Stimulated activated CD4-positive, alpha-beta T cell treated with anti-CD3 and anti-CD28 coated beads, TNF-alpha, amount 100 ng/mL, for 1 hour (primary cell): ENCODE measurements at places on chromosomes 2 and 18.

DNA sequence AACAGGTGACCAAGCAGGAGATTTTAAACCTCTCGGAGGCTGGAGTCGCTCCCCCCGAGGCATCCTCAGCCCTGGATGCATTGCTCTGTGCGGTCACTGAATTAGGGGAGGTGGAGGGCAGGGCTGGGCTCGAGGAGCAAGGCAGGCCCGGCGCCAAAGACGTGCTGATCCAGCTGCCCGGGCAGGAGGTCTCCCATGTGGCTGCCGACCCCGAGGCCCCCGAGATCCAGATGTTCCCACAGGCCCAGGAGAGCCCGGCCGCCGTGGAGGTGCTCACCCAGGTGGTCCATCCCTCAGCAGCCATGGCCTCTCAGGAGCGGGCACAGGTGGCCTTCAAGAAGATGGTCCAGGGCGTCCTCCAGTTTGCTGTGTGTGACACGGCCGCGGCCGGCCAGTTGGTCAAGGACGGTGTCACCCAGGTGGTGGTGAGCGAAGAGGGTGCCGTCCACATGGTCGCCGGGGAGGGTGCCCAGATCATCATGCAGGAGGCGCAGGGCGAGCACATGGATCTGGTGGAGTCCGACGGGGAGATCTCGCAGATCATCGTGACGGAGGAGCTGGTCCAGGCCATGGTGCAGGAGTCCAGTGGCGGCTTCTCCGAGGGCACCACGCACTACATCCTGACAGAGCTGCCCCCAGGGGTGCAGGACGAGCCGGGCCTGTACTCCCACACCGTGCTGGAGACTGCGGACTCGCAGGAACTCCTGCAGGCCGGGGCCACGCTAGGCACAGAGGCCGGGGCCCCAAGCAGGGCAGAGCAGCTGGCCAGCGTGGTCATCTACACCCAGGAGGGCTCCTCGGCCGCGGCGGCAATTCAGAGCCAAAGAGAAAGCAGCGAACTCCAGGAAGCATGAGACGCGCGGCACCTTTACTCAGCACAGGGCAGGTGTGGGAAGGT is 145.1 kb downstream of the PTGR3 start:
- DNase-seq, result no peak

GRCh38 chr2:234761910-234762309 is 189.9 kb upstream of the SH3BP4 start:
- no peak for DNase-seq

DNA sequence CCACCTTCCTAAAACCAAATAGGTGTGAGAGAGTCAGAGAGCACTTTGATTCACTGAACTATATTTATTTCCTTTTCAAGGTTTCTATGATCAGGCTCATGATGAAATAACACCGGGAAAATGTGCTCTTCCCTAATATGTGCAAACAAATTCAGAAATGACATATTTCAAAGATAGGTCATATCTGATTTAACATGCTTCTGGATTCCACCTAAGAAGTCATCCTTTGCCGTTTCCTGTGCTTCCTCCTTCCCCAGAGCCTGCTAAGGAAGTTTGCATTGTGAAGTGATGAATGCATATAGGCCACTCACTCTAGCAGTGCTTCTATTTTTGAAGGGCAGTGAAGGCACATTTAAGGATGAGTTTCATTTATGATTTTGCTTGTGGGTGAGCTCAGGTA is 327.6 kb downstream of the TDRD15 start:
- no peak for DNase-seq

GRCh38 chr18:63480476-63480875 is 3.7 kb downstream of the SERPINB5 start:
- DNase-seq, result no peak

- DNase-seq, result no peak
These were observed 7.7 kb upstream of the TTC39C start for GRCh38 chr18:24006712-24007313.

GRCh38 chr2:7429733-7430132 is 512.5 kb downstream of the RNF144A start:
- DNase-seq, result no peak

DNA sequence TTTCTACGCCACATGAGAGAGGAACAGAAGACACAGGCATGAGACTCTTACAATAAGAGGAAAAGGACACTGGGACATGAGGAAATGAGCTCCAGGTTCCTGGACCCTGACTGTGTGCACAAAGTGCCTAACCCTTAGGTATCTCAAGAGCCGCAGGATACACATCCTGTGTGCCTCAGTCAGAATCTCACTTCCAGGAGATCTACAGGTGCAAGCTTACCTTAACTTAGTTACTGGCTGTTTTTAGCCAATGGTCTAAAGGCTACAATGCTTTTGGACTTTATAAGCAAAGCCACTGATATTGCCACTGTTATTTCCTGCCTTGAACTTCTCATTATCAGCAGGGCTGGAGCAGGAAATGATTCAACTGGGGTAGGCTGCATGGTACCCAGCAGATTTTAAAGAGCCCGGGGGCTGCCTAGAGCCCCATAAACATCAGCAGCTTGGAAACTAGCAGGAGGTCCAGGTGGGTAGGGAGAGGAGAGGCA is 254.4 kb downstream of the ZNF521 start:
- DNase-seq, result no peak

GRCh38 chr2:239381709-239382134 is 19.1 kb downstream of the HDAC4 start:
- DNase-seq, result no peak

GRCh38 chr2:129469871-129470270 is 509.6 kb upstream of the RAB6C start:
- no peak for DNase-seq

DNA sequence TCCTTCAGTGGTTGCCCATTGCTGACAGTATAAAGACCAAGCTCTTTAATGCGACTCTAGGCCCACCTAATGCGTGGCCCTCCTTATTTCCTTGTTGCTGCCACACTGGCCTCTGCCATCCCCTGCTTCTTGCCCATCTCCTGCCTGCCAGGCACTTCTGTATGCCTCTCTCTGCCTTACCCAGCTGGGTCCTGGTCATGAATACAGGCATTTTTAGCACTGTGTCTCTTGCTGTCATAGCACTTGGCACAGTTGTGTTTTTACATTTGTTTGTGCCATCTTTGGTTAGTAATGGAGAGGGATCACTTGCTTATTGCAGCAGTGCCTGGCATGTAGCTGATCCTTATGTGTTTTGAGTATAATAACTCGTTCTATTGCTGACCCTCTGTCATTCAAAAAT is 38.7 kb downstream of the MAP4K4 start:
- no peak for DNase-seq

DNA sequence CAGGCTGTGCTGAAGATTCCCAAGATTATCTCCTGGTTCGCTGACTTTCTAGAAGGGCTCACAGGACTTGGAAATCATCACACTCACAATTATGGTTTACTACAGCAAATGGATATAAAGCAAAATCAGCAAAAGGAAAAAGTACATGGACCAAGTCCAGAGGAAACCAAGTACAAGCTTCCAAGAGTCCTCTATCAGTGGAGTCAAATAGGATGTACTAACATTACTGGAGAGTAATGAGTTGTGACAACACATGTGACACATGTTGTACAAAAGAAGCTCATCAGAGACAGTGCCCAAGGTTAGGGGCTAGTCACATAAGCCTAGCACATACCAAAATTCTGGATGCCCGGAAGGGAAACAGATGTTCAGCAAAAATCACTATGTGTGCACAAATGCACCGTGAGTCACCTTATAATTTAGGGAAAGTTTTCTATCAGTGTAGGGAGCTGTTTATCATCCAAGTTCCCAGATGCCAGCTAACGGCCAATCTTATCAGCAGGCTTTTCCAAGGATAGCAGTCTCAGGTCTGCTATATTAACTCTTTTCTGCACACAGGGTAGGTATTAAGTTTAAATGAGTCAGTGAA is 9.5 kb downstream of the TMEM237 start:
- DNase-seq, result no peak
